Stimulated activated CD4-positive, alpha-beta T cell treated with anti-CD3 and anti-CD28 coated beads, Interleukin-1b, Interleukin-23, amount 100 ng/mL, for 48 hours (primary cell): ENCODE measurements at places on chromosomes 4 and X.

DNA sequence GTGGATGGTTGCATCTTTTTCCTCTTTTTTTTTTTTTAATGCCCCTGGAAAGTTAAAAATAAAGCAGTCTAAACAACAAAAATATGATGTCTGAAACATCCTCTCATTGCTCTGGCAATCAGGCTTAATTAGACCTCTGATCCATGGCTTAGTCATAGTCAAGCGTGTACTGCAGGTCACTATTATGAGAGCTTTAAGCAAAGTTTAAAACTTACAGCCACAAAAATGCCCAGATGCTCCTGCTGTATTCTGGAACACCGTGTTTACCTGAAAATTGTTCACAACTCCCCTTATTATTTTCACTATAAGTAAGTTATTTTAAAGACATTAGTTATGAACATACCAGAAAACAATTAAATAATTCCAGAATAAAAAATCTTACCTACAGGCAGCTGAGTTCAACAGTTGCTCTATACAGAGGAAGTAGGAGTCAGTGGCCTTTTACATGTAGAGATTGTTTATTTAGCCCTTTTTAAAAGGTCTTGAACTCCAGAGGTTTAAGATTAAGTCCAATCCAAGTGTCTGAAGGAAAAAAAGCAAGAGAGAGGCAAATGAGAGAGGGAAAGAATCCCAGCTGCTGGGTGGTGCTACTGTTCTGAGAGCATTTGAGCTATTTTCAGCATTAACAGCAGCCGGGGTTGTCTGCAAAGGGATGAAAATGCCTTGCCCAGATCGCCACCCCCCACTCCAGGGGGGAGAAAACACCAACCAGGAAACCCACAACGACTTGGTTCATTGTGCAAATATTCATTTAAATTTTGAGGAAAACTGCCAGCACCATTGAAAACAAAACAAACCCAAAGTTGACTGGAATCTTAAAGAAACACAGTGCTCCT lies 36.9 kb downstream of the SORBS2 start:
- DNase-seq = no peak

DNA sequence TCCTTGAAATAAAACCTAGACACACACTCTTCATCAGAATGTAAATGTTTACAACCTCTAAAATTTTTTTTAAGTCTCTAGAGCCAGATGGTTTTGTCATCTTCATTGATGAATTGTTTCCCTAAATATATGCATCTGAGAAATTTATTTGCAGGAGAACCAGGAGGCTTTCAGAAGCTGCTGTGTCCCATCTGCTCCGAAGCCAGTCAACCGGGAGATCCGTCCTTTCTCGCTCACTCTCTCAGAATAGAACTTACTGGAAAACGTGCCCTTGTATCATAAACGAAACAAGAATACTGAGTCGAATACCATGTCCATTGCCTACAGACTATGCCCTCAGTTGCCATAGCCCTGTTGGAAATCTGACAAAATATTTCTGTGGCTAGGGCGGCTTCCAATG lies 103.5 kb downstream of the SLC34A2 start:
- no peak for DNase-seq

DNA sequence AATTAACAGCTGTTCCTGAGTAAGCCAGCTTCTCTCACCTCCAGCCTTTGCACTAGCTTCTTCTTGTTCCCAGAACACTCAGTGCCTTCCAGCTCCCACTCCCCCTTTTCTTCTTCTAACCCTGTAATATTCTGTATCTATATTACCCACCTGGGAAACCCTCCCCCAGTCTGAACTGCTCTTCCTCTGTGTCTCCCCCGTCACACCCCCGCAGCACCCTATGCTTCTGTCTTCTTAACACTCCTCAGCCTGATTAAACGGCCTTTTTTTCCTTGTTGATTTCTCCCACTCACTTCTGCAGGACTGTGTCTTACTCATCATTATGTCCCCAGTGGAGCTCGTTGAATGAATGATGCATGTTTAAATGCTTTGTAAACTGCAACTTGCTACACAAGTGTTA lies 9.0 kb upstream of the LONRF3 start:
- DNase-seq = no peak

DNA sequence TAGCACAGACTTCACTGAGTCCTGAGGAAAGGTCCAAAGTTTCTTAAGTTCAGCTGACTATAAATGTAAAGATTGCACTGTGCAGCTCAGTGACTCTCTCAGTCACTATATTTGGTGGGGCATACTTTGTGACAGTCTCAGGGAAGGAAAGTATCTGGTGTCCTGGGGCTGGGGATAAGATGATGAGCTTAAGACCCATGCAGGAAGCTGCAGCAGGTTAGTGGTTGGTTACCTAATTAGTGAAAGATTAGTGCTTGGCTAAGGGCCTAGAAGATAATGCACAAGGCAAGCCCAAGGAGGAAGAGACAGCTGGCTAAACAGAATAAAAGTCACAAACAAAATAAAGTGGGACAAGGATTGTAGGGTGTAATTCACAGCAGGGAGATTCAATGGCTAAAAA lies 25.4 kb upstream of the SLITRK4 start:
- DNase-seq = no peak

DNA sequence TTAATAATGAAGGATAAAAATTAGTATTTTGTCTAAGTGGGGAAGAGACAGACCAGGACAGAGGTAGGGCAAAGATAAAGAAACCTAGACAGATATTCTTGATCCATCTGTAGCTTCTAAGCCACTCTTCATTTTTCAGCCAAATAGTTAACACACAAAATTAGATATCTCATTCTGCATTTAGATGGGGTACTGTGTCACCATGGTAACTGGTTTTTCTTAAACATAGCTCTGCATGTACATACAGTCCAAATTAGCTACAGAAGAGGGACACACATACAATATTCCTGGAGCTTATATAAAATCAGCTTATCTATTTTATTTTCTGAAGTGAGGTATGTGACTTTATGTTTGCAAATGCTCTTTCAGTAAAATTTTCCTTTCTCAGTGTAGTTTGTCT lies 393.7 kb downstream of the PPP3CA start:
- no peak for DNase-seq

DNA sequence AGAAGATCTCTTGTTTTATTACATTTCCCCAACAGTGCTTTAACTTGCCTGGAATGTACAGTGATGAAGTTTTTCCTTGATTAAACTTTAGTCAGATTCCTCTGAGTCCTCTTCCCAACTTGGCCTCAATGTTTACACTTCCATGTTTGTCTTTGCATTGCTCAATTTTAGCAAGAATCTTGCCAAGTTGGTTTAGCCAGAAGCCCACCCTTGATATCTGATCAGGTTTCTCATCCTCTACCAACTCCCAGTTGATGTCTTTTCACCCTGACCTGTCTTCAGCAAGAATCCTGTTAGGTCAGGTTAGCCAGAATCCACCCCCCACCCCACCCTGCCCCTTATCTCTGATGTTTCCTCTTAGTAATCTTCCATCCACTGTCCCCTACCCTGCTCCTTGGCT lies 120.9 kb downstream of the MBNL3 start:
- DNase-seq = no peak

DNA sequence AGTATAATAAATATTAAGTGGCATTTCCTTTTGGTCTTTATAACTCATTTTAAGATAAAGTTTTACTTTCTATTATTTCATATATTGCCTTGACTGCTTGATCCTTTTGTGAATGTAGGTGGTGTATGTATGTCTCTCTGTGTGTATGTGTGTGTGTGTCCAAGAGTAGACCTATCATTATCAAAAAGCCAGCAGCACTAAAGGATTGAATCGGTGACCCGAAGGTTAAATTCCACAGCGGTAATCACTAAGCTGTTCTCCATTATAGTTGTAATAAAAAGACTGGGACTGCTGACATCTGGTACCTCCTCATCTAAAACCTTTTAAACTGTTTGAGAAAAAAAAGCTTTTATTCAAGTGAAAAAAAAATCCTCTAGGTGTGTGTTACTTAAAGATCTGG lies 1014.8 kb downstream of the PCDH7 start:
- no peak for DNase-seq

- DNase-seq = no peak
These were observed 47.5 kb upstream of the KLHL13 start for GRCh38 chrX:118164138-118164537.

DNA sequence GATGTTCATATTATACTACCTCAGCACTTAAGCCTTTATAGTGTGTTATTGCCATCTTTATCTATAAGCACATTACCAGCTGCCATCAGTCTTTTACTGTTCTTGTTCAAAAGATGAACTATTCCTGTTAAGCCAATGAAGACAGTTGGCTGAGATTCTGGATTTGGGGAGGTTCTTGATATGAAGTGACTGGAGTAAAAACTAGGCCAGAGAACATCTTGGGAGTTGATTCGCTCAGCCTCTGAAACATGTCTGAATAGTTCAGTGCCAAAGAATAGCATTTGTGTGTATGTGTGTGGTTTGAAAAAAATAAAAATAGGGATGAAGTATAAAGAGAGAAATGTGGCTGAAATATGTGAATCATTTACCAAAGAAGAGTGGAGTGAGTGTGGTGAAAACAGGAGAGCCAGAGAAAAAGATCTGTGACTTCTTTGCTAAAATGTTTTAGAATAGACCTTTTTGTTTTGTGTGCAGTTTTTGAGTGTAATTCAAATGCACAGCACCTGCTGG lies 15.2 kb downstream of the EXOC1 start:
- DNase-seq = no peak

DNA sequence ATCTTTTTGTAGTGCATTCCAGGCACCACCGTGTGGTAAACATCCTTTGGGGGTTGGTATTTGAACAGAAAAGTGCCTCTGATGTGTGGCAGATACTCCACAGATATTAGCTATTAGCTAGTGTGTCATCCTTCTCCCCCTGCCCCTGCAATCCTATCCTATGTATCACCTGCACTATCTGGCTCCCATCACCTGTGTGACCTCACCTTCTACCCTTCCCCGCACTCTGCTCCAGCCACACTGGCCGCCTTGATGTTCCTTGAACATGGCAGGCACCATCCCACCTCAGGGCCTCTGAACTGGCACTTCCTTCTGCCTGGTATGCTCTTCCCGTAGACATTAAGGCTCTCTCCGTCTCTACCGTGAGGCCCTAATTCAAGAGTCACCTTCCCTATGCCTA lies 3.7 kb downstream of the ELK1 start:
- DNase-seq = no peak

GRCh38 chr4:31045151-31045550 lies 325.0 kb downstream of the PCDH7 start:
- no peak for DNase-seq

DNA sequence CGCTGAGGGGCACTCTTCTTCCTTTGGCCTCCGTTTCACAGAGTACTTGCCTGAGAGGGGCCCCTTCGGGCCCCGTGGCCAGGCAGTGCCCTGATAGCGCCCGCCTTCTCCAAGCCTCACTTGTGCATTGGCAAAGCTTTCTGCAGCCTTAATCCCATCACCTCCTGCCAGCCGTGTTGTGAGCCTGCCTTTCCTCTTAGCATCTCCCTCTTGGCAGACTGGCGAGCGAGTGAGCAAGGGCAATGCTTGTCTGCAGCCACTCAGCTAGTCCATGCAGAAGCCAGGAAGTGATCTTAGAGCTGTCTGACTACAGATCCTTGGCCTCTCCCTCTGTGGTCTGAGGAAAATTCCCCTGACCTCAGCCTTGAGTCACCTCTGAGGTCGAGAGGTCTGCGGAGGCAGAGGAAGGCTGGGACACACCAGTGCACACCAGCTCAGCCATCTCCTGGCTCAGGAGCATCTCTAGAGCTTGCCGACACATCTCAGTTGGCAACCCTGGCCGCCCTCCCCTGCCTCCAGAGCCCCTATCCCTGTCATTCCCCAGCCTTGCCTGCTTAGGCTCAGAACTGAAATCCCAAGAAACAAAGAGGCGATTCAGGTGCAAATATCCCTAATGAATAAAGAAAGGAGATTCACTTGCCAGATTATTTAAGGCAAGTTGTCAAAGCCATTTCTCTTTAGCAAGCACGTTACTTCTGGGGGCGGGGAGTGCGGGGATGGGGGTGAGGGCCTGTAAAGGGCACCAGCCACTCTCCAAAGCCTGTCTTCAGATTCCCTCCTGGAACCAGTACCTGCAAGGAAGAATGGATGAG lies 143.5 kb upstream of the MAMLD1 start:
- DNase-seq = no peak

- no peak for DNase-seq
These were observed 88.0 kb upstream of the XAGE2 start for GRCh38 chrX:52280812-52281211.

GRCh38 chrX:12617241-12617640 lies 174.0 kb upstream of the PRPS2 start:
- no peak for DNase-seq

GRCh38 chr4:176198316-176198903 lies 3.0 kb upstream of the SPATA4 start:
- no peak for DNase-seq

GRCh38 chr4:145786261-145786660 lies 106.3 kb downstream of the C4orf51 start:
- DNase-seq = no peak

DNA sequence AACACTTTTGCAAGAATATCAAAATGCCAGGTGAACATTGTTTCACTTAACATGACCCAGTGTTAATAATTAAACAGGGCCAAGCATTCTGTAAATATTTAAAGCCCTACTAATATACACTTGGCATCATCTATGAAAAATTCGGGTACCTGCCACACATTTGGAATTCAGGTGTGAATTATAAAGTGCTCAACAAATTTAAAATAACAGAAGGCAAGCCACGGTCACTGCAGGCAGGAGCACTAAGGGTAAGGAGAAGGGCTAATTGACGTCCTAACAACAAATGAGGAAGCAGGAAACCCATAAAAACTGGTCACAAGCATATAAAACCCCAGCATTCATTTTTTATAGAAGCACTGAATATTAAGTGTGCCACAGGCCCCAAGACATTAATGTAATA lies 43.8 kb upstream of the CPEB2 start:
- no peak for DNase-seq

DNA sequence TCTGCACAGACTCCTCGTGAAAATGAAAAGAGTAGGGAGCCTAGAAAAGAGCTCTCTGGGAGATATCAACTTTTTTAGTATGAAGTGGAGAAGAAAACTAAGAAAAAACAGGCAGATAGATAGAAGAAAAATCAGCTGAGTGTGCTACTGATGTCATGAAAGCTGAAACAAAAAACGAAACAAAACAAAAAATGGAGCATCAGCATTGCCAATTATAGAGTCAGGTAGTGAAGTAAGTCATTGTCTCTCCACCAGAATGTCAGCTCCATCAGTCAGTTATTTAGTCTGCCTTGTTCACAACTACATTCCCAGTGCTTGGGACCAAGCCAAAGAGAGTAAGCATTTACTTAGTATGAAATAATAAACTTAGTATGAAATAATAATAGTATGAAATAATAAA lies 595.1 kb downstream of the STPG2 start:
- DNase-seq = no peak

DNA sequence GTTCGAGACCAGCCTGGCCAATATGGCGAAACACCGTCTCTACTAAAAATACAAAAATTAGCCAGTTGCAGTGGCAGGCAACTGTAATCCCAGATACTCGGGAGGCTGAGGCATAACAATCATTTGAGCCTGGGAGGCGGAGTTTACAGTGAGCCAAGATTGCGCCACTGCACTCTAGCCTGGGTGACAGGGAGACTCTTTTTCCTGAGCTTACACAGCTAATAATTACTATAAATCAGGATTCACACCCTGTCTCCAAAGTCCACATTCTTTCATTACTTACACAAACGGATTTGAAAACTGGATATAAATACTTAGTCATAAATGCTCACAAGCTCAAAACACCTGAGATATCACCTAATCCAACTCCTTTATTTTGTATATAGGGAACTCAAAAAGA lies 151.6 kb downstream of the LRBA start:
- no peak for DNase-seq
